BE2C (cell line): ENCODE measurements at places on chromosomes 1 and 21.

- peak; percentile 64 for DNase-seq
These were observed 40.4 kb downstream of the KIAA0040 start for GRCh38 chr1:175152006-175152652.

GRCh38 chr1:9478021-9478420 is 61.2 kb upstream of the SLC25A33 start:
- no peak for DNase-seq

GRCh38 chr21:46346296-46347202 is 22.6 kb downstream of the PCNT start:
- no peak for DNase-seq

DNA sequence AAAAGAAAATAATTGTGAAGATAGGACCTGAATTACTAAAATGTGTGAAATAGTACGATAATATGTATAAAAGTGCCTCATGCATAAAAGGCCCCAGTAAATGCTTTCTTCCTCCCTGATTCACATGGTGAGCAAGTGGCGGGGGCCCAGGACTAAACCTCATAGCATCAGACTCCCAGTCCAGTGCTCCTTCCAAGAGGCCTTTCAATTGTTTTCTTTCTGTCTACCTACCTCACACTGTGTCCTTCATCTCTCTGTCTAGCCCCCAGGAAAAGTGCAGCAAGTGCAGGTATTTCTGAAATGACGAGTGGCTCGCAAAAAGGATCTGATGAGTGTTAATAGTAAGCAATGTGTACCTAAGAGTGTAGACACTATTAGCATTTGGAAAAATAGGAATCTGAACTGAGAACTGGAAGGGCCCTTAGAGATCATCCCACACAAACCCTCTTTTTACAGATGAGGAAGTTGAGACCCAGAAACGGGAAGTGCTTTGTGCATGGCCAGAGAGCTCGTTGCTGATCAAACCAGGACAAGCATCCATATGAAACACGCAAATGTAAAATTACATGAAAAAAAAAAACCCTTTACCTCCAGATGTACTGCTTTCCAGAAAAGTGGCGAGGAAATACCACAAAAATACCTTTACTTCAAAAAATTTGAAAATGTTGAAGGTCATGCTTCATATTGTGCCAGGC is 118.2 kb upstream of the HOOK1 start:
- DNase-seq = no peak

DNA sequence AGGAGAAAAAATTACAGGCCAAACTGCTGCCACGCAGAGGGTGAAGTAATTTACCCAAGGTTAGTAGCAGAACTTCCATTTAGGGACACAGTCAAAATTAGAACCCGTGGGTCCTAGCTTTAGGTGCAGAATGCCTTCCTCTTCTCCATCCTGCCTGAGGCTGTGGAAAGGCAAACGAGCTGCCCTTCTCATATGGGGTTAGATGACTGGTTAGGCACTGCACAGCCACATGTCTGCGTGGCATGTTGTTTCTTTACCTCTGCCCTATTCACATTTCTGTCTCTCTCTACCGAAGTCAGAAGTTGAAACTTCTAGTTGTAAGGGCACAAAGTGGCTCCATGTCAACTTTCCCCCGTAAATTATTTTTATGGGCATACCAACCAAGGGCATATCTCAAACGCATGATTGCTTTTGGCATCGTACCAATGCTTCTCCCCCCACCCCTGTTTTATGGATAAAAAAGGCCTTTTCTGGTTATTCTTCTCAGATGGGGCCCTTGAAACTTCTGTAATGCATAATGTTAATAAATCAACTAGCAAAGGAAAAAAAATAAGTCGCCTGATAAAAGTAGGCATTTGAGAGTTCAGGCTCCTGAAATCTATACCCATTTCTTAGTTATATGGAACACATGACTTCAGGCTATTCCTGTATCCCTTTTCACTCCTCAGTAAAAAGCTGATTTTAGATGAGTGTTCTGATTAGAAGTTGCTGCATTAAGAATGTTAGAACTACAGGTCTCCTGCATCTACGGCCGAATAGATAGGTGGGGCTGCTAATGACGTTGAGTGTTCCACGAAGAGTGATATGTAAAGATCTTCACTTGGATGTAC is 139.6 kb upstream of the NRIP1 start:
- no peak for DNase-seq

GRCh38 chr1:19376428-19377372 is 64.6 kb downstream of the SLC66A1 start:
- no peak for DNase-seq

GRCh38 chr1:196405839-196406238 is 202.4 kb downstream of the KCNT2 start:
- DNase-seq = no peak

- no peak for DNase-seq
These were observed 142.9 kb downstream of the GLUL start for GRCh38 chr1:182248721-182249120.

GRCh38 chr1:86419277-86419903 is 4.6 kb upstream of the CLCA2 start:
- no peak for DNase-seq

DNA sequence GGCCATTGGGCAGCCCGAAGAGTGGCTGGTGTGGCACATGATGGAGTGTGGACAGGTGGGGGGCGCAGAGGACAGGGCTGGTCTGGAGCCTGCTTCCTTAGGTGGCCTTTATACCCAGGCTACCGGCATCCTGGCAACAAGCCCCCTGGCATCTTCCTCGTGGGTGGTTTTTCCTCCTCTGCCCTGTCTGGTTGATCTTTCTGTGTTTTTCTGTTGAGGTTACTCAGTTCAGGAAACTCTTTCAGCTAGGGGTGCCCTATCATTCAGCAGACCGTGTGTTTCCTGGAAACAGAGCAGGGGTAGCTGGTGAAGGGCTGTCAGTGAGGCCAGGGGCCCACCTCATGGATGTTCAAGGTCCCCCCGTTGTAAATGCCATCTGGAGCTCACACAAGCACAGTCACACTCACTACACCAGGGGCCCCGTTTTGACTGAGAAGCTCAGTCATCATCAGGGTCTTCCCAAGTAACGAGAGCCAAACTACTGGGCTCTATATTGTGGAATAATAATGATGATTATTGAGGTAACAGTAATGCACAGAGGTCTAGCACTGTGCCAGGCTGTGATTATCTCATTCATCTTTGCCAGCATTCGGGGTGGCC is at the start of gene KRTAP12-4:
Gene KRTAP12-4 (minus strand): TSS at position 84 of the 600 bp plus-strand sequence. CDS start 45 bp downstream, at position 39.
- no peak for DNase-seq

DNA sequence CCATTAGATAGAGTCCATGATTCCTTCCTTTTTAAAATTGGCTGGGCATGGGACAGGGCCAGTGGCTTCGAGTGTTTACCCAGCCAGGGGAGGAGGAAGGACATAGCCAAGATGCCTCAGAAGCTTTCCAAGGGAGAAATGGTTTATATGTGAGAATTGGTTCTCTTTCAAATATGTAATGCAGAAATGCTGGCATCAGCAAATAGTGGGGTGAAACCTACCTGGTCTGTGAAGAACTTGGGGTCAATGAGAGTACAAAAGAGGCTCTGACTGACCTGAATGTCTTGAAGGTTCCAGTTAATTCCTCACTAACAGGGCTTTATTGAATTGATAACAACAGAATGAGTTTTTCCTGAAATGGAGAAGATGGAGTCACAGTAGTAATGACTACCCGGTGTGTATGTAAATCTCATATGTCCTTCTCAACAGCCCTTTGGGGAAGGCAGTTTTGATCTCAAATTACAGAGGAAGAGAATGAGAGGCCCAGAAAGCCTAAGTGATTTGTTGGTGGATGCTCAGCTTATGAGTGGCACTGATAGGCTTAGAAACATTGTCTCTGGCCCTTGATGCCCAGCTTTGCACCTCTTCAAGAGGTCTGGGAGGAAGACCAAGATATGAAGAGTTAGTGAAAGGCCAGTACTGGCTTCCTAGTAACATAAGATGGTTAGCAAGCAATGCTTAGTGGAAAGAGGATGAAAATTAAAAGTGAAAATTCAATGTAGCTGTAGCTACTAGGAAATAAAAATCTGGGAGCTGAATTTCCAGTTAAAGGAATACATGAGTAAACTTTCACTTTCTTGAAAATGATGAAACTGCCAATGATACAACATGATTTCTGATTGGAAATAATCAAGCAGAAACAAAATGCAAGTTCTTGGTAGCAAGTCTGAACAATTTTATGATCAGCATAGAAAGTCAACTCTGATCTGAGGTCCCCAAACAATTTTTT is 2.7 kb downstream of the ATF3 start:
- no peak for DNase-seq
